A549 treated with CpdA at 1 μM for 4 hours (cell line): ENCODE measurements at places on chromosomes 2 and 18. TPM values are rescaled to one million over a fixed set of nuclear protein-coding genes. Genes with fewer than 3 reads are reported as not detected.

DCDC2C gene
- total RNA-seq, result 0.29 to 0.36 TPM in 2 of 5 replicates, not detected in the others

COL6A3 gene
- total RNA-seq, result 0.02 to 0.25 TPM (median 0.10 TPM) in 5 replicates

ASB18 gene
- total RNA-seq, result not detected in 5 replicates

KYNU gene
- 311 to 380 TPM (median 336 TPM) in 5 replicates for total RNA-seq

FBLN7 gene
- 0.42 to 0.51 TPM (median 0.45 TPM) in 5 replicates for total RNA-seq

AFF3 gene
- 0.01 to 0.11 TPM (median 0.02 TPM) in 3 of 5 replicates, not detected in the others for total RNA-seq

KCNS3 gene
- 1.1 to 1.3 TPM (median 1.2 TPM) in 5 replicates for total RNA-seq

MGAT5 gene
- 16.0 to 20.9 TPM (median 20.4 TPM) in 5 replicates for total RNA-seq

METTL4 gene
- 6.0 to 6.4 TPM (median 6.1 TPM) in 5 replicates for total RNA-seq

MERTK gene
- 1.7 to 2.1 TPM (median 1.8 TPM) in 5 replicates for total RNA-seq

SAG gene
- not detected in 5 replicates for total RNA-seq

MAPK4 gene
- 0.03 to 0.16 TPM (median 0.08 TPM) in 5 replicates for total RNA-seq

GALR1 gene
- not detected in 5 replicates for total RNA-seq

MC5R gene
- not detected in 5 replicates for total RNA-seq
